ENCODE measurements at places on chromosomes 16 and 17. TPM values are rescaled to one million over a fixed set of nuclear protein-coding genes. Genes with fewer than 3 reads are reported as not detected.

Gene WNT9B
- not detected for total RNA-seq

Gene CACNG3
- total RNA-seq, result not detected

Gene GUCY2D
- not detected for total RNA-seq

Gene SPN
- not detected for total RNA-seq

Gene MMP2
- 16.3 TPM for total RNA-seq

All from dermis microvascular lymphatic vessel endothelial cell (primary cell).